Mesendoderm (in vitro differentiated cells): ENCODE measurements at places on chromosomes 7 and 10.

DNA sequence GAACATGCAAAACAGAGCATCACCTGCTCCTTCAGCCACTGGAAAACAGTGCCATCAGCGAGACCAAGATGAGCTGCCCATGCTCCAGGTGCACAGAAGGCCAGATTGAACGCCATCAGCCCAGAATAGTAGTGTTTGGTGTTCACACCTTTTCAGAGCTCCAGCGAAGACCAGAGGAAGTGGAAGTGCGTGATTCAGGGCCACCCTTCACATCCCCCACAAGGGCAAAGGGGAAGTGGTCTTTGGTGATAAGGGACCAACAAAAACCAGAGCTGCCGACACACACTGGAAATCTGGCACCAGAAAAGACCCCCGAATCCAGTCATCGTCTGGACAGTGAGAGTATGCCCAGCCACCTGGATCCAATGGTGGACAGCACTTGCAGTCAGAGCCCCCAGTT is 29.5 kb upstream of the TMEM72 start:
- H3K36me3 ChIP-seq: no peaks in the 10 kb centered on the region
- no peak overlapping the region for H3K27ac ChIP-seq
- DNase-seq: no peak
- no peak overlapping the region for H3K4me3 ChIP-seq
- no peaks in the 10 kb centered on the region for H3K27me3 ChIP-seq

GRCh38 chr7:92296880-92297445 is 51.2 kb downstream of the ANKIB1 start:
- H3K36me3 ChIP-seq: no peaks in the 10 kb centered on the region
- H3K4me1 ChIP-seq: no peaks in the 10 kb centered on the region
- no peak overlapping the region for H3K27ac ChIP-seq
- no peaks in the 10 kb centered on the region for H3K27me3 ChIP-seq
- no peak overlapping the region for H3K4me3 ChIP-seq

DNA sequence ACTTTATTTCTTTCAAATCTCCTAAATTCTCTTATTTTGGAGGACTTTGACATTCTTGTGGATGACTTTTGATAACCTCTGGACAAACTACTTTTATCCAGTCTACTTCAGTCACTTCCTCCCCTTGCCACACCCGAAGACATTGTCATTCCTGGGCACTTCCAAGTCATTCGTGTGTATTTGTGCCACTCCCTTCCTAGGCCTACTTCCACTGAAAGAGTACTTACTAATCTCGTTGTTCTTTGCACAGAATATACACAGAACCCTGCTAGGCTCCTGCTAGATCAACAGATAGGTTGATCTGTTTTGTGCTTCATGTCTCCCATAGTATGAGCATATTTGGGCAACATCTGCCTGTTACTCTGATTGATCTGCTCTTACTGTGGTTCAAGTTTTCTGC is 355.4 kb downstream of the HGF start:
- H3K27me3 ChIP-seq: no peaks in the 10 kb centered on the region
- no peak for DNase-seq
- H3K4me1 ChIP-seq: no peaks in the 10 kb centered on the region
- H3K27ac ChIP-seq: no peak overlapping the region

- H3K27me3 ChIP-seq: no peaks in the 10 kb centered on the region
- peaks cover 8% of the 10 kb centered on the region for H3K4me1 ChIP-seq
- H3K4me3 ChIP-seq: no peak overlapping the region
- H3K27ac ChIP-seq: no peak overlapping the region
- DNase-seq: no peak
- no peaks in the 10 kb centered on the region for H3K36me3 ChIP-seq
Measured at GRCh38 chr7:74280985-74281384, 8.2 kb upstream of the CLIP2 start.

DNA sequence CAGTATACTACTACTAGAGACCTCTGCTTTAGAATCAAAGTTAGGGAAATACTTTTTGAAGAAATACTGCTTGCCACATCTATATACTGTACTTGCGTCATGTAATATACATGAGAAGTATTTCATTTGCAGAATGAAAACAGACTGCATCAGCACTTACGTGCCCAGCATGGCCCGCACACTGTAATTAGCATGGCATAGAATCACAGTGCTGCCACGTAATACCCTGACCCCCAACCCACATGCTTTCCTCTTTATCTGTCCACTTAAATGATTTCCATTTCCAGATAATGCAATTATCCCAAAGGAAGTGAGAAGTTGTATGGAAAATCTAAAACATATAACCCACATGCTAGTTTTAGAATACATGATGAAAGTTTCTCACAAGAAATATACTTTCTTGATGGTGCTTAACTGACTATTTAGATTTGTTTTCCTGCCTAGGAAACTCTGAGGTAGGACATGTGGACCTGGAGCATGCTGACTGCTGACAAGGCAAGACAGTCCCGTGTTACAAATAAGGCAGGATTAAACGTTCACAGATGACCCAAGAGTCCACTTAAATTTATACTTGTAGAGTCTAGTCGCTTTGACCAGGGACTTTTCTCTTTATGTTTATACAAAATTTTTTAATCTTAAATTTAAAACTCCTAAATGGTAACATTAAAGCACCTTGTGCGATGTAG is 12.6 kb downstream of the USP6NL start:
- no peaks in the 10 kb centered on the region for H3K27me3 ChIP-seq
- H3K36me3 ChIP-seq: no peaks in the 10 kb centered on the region
- H3K4me1 ChIP-seq: peaks cover 14% of the 10 kb centered on the region
- no peak for DNase-seq
- H3K27ac ChIP-seq: no peak overlapping the region

DNA sequence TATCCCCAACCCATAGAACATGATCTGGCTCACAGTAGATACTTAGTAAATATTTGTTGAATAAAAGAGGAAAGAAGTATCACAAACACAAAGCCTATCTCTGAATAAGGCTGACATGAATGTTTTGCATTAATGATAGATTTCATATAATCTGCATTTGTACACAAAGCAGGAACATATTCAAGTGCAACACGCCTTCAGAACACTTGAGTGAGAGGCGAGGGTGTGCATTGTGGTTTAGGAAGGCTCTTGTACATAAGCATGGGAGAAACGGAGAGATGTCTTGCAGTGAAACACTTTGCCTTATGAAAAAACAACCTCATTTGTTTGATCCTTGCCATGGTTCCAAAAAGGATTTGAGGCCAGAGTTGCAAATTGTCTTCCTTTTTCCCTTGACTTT is 14.1 kb upstream of the SFMBT2 start:
- no peaks in the 10 kb centered on the region for H3K36me3 ChIP-seq
- no peak overlapping the region for H3K4me3 ChIP-seq
- H3K4me1 ChIP-seq: peaks cover 6% of the 10 kb centered on the region
- DNase-seq: no peak
- no peak overlapping the region for H3K27ac ChIP-seq

DNA sequence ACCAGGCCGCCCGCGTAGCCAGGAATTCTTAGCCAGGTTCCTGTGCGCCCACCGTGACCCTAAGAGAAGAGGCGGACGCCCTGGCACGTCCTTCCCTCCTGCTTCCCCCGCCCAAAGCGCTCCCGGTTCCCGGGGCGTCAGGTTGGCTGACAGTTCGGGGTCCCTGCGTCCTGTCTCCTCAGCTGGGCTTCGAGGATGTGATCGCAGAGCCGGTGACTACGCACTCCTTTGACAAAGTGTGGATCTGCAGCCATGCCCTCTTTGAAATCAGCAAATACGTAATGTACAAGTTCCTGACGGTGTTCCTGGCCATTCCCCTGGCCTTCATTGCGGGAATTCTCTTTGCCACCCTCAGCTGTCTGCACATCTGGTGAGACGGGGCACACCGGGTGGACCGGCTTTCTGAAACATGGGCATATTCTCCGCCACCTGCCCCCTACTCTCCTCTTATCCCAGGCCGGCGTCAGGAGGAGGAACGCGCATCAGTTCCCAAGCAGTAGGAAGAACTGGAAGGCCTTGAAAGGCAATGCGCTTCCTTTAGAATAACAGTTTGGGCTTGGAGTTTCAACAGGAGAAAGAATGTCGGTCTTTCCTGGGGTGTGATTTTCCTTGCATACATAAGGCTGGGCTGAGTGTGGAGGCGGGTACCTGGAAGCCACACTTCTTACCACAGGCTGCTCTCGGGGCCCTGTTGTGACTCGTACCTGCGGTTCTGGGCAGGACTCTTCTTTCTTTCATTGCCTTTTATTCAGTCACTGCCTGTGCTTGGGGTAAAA is 728 bp downstream of the CAV2 start:
- no peaks in the 10 kb centered on the region for H3K27me3 ChIP-seq
- H3K27ac ChIP-seq: peak overlapping the region; percentile 78
- H3K4me1 ChIP-seq: no peaks in the 10 kb centered on the region

DNA sequence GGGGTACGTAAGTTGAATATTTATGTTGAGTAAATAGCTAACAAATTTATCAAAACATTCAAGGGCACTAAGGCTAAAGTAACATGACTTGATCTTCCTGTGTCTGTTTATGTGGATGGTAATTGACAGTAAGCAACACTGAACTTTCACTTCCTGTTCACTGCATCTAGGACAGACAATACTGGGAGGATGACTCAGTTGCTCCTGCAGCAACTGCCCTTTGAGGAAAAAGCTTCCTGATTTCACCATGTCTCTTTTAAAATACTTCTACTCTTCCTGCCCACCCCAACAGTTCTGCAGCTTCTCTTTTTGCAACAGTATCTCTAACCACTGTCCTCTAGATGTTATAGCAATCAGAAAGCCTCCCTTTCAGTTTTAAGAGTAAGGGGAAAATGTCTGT is 76.6 kb upstream of the HGF start:
- no peaks in the 10 kb centered on the region for H3K4me1 ChIP-seq
- no peaks in the 10 kb centered on the region for H3K27me3 ChIP-seq
- no peaks in the 10 kb centered on the region for H3K36me3 ChIP-seq
- no peak overlapping the region for H3K27ac ChIP-seq
- H3K4me3 ChIP-seq: no peak overlapping the region
- peak; percentile 40 for DNase-seq

DNA sequence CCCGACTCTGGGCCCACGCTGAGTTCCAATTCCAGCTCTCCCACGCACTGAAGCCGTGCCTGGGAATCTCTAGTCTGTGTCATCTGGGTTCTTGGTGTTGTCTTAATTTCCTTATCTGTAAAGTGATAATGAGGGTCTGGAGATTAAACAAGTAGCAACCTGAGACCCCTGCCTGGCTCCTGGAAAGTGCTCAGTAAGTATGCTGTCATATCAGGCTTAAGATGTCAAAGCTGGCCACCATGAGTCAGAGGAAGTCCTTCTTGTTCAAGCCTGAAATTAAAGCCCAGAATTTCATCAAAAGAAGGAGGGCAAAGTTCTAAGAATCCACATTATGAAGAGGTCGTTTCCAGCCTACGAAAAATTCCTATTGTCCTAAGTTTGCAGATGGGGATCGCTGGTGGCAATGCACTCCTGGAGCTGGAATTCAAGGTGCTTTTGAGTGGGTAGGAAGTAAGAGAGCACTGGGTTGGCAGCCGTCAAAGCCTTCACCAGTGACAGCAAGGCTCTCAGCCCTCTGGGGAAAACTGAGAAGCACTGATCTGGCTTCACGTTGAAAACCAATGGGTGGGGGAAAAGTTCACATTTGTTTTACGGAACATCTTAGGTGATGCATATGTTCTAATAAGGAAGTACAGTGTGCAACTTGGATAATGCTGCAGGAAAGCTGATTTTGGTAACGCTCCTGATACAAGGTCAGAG is 50.3 kb upstream of the NCAPG2 start:
- H3K4me3 ChIP-seq: no peak overlapping the region
- no peak overlapping the region for H3K27ac ChIP-seq
- no peaks in the 10 kb centered on the region for H3K27me3 ChIP-seq

GRCh38 chr10:121459279-121459621 is 139.0 kb downstream of the FGFR2 start:
- no peaks in the 10 kb centered on the region for H3K36me3 ChIP-seq
- H3K4me1 ChIP-seq: peaks cover 12% of the 10 kb centered on the region
- no peak overlapping the region for H3K4me3 ChIP-seq
- no peak for DNase-seq
- H3K27me3 ChIP-seq: no peaks in the 10 kb centered on the region

GRCh38 chr7:148540041-148540738 is 50.4 kb upstream of the C7orf33 start:
- H3K4me3 ChIP-seq: no peak overlapping the region
- H3K27me3 ChIP-seq: no peaks in the 10 kb centered on the region
- DNase-seq: peak; percentile 82

GRCh38 chr10:21399392-21400035 is 126.0 kb downstream of the SKIDA1 start:
- no peak overlapping the region for H3K27ac ChIP-seq
- H3K27me3 ChIP-seq: no peaks in the 10 kb centered on the region
- DNase-seq: peak; percentile 38
- no peaks in the 10 kb centered on the region for H3K36me3 ChIP-seq

DNA sequence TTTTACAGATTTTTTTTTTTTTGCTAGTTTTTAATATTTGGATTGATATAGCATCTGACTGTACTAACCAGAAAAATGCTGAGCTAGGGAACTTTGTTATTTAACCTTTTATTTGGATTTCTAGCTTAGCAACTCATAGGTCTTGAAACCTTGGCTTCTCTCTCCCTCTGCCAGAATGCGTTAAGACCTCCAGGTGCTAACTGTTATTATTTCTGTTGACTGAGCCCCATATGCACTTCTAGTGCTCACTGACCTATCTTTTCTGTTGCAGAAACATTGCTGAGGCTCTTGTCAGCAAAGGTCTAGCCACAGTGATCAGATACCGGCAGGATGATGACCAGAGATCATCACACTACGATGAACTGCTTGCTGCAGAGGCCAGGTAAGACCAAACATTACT is 143.6 kb downstream of the LRRC4 start:
- no peak overlapping the region for H3K27ac ChIP-seq
- H3K36me3 ChIP-seq: peaks cover 2% of the 10 kb centered on the region
- no peak for DNase-seq
- no peak overlapping the region for H3K4me3 ChIP-seq
- peaks cover 20% of the 10 kb centered on the region for H3K4me1 ChIP-seq
